Endothelial cell of umbilical vein (primary cell): ENCODE measurements at places on chromosomes 1 and 21.
A peak's percentile ranks its signal among the peaks of the same experiment; 100 is the strongest.

DNA sequence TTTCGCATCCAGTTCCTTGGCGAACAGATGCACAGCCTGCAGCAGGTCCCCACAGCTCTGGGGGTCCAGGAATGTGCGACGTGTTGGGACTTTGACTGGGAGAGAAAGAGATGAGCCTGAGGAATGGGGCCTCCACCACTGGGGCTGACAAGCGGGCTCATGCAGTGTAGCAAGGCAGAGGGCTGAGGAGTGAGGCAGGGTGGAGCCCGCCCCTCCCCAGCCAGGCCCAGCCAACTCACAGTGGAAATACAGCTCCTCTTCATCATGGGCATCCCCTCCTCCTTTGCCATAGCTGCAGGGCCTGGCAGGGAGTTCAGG is 30.7 kb downstream of the CDCA8 start:
- DNase-seq: no peak

DNA sequence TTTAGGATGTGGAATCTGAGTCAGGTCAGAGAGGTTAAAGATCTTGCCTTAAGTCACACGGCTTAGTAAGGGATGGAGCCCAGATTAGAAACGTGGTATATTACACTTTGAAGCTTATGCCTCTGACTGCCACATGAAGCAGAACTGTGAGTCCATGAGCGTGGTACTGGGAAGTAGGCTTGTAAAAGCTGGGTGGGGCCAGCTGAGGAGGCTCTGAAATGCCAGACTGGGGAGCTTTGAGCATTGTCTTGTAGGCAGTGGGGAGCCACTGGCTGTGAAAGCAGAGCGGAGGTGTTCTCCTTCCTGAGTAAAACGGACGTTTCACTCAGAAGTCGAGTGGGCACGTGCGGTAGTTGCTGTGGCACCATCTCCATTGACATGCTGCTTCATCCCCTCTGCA is 72.6 kb upstream of the USP24 start:
- DNase-seq: no peak

- no peak for DNase-seq
These were observed 72.4 kb downstream of the MATN1 start for GRCh38 chr1:30650968-30651320.

- no peak for DNase-seq
These were observed 10.3 kb upstream of the SFPQ start for GRCh38 chr1:35203295-35203694.

- peak; percentile 20 for DNase-seq
These were observed 91.6 kb upstream of the CHODL start for GRCh38 chr21:18153063-18153462.

DNA sequence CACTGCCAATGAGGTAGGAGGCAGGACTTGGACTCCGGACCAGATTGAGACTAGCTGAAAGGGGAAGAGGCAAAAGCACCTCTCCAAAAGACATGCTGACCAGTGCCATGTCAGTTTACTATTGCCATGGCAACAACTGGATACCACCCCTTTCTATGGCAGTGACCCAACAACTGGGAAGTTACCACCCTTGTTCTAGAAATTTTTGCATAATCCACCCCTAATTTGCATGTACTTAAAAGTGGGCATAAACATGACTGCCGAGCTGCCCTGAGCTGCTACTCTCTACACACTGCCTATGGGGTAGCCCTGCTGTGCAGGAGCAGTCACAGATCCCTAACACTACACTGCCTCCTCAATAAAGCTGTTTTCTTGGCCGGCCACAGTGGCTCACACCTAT is 19.0 kb upstream of the SLC6A9 start:
- DNase-seq: no peak

DNA sequence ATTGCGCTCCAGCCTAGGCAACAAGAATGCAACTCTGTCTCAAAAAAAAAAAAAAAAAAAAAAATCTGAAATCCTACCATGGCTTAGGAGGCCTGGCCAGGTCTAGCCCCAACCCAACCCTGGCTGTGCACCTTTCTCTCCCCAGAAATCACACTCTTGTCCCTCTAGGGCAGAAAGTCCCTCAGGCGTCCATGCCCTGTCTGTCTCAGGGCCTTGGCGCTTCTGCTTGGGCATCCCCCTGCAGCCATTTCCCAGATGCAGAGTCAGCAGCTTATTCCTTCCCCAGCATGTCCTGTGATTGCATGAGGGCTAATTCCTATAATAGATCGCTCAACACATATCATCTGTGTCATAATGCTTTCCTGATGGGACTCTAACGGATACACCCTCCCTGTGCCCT is 57.3 kb upstream of the PCP4 start:
- no peak for DNase-seq

- no peak for DNase-seq
These were observed 194.8 kb downstream of the LMO4 start for GRCh38 chr1:87523466-87523865.

- DNase-seq: no peak
These were observed 111.6 kb upstream of the PPP2R5A start for GRCh38 chr1:212173567-212173966.

- DNase-seq: no peak
These were observed 2.6 kb downstream of the PRDM2 start for GRCh38 chr1:13702425-13703127.

DNA sequence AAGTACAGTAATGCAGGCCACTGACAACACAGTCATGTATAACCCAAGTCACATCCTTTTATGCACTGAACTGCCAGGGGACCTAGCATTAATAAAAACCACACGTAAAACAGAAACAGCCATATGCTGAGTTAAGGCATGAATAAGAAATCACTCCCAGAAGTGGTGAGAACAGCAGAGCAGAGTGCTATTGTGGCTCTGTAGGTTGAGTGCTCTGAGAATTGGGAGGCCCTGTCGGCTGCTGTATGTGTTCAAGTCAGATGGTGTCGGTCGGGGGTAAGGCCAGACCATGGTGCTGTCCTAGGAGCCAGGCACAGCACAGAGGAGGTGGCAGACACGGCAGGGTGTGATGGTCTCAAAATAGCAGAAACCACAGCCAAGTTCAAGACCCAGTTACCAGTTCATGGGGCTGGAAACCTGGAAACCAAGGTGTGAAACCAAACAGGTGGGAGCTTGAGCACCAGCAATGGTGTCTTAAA is 126.6 kb upstream of the COA6 start:
- no peak for DNase-seq

- DNase-seq: no peak
These were observed 3.9 kb downstream of the CAPN9 start for GRCh38 chr1:230750986-230751625.

- DNase-seq: no peak
These were observed 74.3 kb downstream of the ETS2 start for GRCh38 chr21:38879912-38880576.

- no peak for DNase-seq
These were observed 2.8 kb upstream of the CD1C start for GRCh38 chr1:158286941-158287346.

- no peak for DNase-seq
These were observed 22.0 kb downstream of the KCNK1 start for GRCh38 chr1:233635765-233636502.

- peak; percentile 25 for DNase-seq
These were observed 24.5 kb upstream of the ZNF436 start for GRCh38 chr1:23394181-23394580.

DNA sequence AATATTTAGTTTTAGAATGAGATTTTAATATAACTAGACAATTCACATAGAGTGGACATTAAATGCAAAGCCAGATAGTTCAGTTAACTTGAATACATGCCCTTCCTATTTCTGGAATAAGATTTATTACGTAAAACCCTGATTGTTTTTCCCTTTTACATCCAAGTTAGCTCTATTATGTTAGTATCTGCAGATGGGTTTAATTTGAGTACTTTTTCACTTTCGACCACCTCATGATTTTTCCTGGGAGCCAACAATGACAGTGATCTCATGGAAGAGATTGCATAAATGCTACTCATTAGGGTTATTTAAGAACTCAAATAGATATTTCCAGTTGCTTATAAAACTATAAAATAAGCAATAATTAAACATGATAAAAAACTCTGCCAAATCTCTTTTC is 199.4 kb upstream of the PTGFR start:
- no peak for DNase-seq

DNA sequence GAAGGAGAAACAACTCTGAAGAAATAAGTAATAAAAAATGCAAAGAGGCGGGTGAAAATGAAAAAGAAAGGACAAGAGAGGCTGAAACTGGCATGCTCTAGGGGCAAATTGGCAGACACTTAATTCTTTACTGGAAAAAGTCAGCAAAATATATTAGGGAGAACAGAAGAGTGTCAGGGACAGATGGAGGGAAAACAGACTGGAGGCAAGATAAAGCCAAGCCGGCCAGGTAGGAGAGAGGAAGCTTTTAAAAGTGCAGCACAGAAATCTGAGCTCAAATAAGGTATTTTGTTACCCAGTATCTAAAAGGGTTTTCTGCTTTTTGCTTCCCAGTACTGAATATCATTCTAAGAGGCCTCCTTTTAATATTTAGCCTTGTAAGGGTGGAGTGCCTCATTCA is 339.3 kb downstream of the PAPPA2 start:
- DNase-seq: no peak

GRCh38 chr1:44227211-44227610 is 13.9 kb downstream of the DMAP1 start:
- no peak for DNase-seq

GRCh38 chr1:58709540-58710175 is 9.8 kb upstream of the MYSM1 start:
- DNase-seq: peak; percentile 26

DNA sequence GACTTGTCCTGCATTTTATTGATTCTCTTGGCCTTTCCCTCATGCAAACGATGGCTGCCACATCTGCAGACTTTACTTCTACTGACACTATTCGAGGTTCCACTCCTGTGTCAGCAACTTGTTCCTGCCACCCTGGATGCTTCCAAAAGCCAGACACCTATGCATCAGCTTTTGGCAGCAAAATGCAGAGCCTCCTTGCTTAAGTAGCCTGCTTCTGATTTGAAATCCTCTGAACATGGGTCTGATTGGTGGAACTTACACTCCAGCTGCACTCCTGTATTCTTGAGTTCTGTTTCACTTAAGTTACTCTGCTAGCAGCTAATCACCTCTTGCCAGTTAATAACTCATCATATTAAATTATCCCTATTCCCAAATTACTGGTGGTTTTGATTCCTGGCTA is 152.1 kb upstream of the FMN2 start:
- no peak for DNase-seq

DNA sequence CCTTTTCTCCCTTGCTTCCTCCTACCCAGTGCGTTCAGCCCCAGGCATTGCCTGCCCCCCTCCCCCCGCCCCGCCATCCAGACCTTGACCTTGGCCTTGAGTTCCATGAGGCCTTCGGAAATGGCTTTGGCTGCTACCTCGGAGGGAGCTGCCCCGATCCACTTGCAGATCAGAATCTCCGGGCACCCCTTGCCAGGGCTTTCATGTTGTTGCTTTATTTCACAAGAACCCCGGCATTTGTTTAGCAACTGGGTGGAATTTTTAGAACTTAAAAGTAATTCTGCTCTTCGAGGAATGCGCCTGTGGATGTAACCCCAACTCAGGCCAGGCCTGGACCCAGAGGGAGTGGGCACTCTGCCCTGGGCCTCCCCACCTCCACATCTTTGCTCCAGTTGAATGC is 154.1 kb upstream of the TMEM51 start:
- DNase-seq: no peak

DNA sequence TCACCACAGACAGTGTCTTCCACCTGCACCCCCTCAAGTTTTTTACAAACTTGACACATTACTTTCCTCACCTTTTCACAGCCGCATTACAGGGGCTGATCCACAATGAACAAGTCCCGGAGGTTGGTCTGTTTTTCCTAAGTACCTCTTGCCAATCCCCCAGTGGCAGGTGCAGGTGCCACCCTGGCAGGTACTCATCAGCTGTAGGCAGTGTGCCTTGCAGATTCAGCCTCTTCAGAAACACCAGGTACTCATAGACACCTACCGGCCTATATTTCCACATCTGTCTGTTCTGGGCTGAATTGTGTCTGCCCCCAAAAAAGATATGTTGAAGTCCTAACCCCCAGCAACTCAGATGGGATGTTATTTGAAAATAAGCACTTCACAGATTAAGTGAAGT is 81.4 kb upstream of the CNIH3 start:
- DNase-seq: no peak

DNA sequence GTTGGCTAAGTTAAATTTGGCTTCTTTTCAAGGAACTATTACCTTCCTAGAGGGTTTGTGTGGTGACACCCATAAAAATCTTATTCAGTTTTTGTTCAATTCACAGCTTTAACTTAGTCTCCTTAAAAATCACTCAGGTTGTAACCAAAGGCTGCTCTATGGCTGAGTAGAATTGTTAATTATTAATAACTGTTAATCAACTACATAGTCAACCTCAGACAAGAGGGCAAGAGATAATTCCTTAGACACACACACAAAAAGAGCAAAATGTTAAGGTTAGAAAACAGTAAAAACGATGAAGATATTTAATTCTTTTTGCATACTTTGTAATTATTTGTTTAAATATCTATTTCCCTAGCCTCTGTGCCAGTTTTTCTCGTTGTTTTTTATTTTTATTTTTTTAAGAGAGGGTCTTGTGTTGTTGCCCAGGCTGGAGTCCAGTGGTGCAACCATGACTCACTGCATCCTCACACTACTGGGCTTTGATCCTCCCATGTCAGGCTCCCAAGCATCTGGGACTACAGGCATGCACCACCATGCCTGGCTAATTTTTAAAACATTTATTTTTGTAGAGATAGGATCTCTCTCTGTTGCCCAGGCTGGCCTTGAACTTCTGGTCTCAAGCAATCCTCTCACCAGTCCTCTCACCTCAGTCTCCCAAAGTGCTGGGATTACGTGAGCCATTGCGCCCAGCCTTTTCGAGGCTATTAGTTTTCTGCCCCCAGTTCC is 215.2 kb downstream of the DISC1 start:
- no peak for DNase-seq

GRCh38 chr1:21594501-21594900 is 74.7 kb downstream of the RAP1GAP start:
- DNase-seq: no peak

- no peak for DNase-seq
These were observed 640.2 kb downstream of the PTPRC start for GRCh38 chr1:199279067-199279466.

- DNase-seq: peak; percentile 87
These were observed 21.8 kb upstream of the COL9A2 start for GRCh38 chr1:40338745-40339419.

DNA sequence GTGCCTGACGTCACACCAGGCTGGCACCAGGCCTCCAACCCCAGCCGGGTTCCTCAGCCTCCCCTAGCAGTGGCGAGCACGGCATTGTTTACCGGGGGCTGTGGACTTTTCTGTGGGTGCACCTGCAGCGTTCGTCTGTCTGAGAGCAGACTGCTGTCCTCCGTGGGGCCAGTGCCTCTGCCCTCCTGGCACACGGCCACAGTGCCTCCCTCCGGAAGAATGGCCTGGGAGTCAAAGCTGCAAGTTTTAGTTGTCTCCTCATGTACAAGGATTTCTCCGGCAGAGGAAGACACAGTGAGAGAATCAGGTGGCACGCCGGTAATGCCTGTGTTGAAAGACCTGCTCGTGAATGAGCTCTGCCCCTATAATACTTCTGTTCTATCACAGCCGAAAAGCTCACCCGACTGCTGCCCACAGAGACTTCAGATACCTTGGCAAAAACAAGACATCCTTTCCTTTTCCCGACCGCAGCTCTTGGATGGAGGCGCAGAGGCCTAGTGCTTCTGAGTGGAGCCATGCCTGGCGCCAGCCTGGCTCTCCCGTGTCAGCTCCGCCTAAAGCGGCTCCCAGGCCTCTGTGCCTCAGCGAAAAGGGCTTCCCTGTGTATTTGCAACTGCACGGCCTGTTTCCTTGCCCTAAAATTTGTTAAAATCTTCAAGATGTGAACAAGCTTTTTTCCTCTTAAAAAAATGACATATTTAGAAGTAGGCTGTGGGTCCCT is 71.4 kb downstream of the AGPAT3 start:
- no peak for DNase-seq

GRCh38 chr1:6465461-6466005 is 440 bp downstream of the TNFRSF25 start:
- no peak for DNase-seq
